ENCODE measurements at places on chromosomes 5 and 9. TPM values are rescaled to one million over a fixed set of nuclear protein-coding genes. Genes with fewer than 3 reads are reported as not detected.

The GARIN3 gene
- total RNA-seq = not detected

The UBE2QL1 gene
- total RNA-seq = 25.5 TPM

The SLC6A19 gene
- total RNA-seq = not detected

The MYMK gene
- not detected for total RNA-seq

The ANKRD31 gene
- total RNA-seq = 0.11 TPM

The OR13C3 gene
- total RNA-seq = not detected

The SLCO6A1 gene
- total RNA-seq = not detected

The CER1 gene
- total RNA-seq = not detected

The INSL6 gene
- total RNA-seq = not detected

DNA sequence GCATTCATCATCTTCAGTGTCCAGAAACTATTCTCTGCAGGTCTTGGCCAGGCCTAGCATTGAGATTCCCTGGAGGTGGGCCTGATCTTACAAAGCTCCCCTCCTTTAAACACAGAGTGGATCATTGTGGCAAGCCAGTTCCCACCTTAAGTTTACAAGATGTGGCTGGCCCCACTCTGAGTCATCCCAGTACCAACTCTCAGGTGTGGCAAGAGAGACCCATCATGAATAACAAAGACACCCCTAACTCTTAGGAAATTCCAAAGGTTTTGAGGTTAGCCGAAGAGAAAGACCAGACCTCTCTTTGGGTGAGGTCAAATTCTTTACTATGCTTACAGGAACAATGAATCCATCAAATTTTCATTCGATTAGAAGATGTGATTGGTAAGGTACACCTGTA, 78.2 kb downstream of the RFK start:
- no peak for DNase-seq

DNA sequence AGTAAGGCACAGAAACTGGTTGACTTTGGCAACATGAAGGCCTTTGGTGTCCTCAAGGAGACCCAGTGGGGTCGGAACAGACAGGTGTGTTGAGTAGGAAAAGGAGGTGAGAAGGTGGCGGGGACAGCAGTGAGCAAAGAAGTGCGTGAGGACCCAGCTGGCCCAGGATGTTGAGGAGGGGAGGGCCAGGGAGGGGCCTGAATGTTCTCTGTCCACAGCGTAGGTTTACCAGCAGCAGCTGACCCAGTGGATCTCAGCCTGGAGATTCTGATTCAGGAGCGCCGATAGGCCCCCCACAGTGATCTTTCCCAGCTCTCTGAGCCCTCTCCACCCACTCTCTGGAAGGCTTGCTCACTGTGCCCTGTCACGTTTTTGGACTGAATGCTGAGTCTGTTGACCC, 88.5 kb downstream of the DAB2IP start:
- no peak for DNase-seq

GRCh38 chr5:170267431-170268152, 30.0 kb downstream of the LCP2 start:
- DNase-seq = peak; percentile 69

DNA sequence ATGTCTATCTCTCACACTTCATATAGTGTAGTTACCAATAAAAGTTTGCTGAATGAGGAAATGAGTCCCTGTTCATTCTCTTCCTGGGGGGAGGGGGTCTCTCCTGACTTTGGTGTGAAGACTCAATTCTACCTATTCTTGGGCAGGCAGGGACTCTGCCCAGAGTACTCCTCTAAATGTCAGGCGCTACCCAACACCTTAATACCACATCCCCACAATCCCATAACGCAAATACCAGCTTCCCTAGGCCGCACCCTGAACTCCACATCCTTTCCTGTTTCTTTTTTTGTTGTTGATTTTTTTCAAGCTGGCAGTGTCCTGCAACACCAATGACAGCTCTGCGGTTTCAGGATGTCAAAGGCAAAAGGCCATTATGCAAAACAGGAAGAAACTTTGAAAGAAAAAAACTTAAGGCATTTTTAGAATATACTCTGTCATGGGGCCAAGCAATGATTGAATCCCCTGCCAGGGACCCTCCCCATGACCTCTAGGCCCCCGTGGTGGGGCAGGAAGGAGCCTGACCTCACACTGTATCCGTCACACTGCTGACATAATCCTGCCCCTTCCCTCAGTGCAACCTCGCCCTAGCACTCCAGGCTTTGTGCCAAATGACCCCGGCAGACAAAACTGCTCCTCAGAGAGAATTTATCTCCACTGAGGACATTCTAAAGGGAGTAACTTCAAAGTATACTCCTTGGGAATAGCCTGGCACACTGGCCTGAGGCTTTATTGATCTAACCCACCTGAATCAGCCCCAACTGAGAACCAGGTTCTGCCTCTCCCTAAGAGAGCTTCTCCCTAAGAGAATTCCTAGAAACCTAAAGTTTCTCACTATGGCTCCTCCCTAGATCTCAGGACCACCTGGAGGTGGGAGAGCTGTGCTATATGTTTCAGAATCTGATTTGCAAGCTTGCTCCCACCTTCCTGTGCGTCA, 8.0 kb downstream of the B4GALT1 start:
- peak; percentile 83 for DNase-seq

DNA sequence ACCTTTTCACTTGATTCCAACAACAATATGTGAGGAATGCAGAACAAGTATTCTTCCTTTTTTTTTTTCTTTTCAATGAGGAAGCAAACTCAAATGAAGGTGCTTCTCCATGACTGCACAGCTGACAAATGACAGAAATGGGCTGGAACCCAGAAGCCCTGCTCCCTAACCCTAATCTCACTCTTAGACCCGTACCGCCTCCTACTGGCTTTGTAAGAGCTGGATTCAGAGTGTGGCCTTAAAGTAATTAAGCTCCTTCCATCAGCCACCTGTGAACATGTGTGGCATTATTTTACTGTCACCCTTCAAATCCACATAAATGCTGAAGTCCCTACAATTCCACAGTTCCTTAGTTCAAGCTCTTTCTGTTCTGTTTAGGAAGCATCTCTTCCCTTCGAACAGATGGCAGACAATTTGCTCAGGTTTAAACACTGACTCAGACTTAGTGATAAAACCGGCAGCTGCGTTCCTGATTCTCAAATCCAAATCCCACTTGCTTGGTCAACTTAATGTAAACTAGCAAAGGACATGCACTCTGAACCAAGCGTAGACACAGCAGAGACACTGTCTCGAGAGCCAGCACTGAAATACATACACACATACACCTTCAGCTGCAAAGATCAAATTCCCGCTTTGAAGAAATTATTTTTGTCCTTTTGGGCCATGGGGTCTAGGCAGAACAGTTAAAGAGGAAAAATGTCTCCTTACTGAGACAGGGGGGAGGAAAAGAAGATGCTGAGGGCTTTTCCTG, 316.7 kb upstream of the TLE4 start:
- no peak for DNase-seq

GRCh38 chr5:139295346-139296057, 2.0 kb downstream of the MATR3 start:
- no peak for DNase-seq

DNA sequence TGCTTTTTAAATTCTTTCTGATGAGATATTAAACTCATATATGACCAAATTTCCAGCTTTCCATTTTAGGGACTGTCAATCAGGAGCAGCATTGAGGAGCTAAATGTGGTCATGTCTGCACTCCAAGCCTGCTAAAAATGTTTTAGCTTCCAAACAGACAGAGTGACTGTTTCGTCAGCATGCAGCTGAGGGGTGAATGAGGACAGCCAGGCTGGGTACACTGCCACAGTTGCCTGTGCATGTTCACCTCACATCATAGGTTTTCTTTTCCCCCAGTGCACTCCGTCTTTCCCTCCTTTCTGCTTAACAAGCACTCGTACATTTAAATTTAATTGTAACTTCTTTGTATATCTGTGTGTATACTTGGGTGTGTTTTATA, 138.1 kb downstream of the ARRDC3 start:
- DNase-seq = peak; percentile 41

GRCh38 chr9:85645909-85646627, 95.7 kb downstream of the AGTPBP1 start:
- no peak for DNase-seq

DNA sequence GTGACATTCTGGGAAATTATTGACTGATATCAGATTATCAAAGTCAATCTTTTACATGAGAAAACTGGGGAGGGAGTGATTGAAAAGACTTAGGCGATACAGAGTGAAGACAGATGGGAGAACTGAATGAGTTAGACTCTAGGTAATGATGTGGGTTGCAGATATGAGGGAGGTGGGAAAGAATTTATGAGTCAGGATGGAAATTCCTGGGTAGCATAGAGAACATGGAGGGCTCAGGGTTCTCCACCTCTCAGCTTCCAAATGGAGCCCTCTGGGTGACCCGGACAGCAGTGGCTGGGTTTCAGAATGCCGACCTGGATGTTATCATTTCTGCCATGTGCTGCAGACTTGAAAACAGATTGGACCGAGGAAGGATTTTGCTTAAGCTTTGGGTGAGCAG, 75.4 kb upstream of the SHB start:
- DNase-seq = no peak

DNA sequence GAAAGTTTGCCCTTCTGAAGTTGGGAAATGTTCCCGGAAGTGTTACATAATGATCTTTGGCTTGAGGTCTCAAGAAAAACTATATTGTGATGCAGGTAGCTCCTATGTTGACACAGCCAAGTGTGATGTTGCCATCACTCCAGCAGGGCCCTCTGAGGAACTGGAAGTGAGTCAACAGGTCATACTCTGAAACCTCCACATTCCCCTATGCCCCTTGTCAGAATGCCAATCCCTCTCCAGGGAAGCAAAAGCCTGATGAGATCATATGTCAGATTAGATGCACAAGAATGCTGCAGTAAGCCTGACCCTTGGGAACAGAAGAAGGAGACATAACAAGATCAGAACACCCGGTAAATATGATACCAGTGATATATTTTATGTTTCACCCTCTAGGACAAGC, 66.8 kb upstream of the ITGA2 start:
- no peak for DNase-seq

DNA sequence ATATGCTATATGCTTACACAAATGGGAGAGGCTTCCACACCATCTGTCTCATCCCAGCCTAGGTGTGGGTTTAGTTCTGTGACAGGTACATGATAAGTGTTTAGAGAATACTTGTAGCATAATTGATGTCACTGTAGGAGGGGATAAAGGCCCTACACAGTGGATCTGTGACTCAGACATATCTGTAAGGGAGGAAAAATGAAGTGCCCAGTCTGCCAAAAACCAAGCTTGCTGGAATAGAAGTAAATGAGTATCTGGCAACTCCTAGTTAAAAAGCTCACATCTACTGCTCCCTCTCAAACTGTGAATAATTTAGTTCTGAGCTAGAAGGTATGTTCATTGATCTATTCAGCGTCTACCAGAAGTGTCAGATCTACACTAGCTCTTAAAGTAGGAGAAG, 38.9 kb upstream of the FAM174A start:
- no peak for DNase-seq

DNA sequence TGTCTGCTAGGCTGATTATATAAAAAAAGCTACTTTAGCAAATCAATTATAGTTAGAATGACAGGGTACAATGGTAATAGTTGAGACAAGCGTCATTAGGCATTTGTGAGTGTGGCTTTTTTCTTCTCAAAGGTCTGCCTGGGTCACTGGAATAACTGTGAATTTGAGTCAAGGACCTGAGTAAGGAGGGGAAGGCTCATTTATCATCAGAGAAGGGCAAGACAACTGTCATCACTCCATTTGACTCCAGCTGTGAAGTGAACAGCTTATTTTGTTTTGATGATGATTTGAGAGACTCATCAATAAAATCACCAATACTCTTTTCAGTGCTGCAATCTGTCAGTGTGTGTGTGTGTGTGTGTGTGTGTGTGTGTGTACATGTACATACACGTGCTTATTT, 118.6 kb downstream of the MAT2B start:
- DNase-seq = no peak

GRCh38 chr5:2300861-2301574, 418.3 kb upstream of the IRX4 start:
- no peak for DNase-seq

Measured in left ventricle myocardium inferior (tissue), 1 donor.